BE2C (cell line): ENCODE measurements at places on chromosomes 12 and 14.
A peak's percentile ranks its signal among the peaks of the same experiment; 100 is the strongest.

DNA sequence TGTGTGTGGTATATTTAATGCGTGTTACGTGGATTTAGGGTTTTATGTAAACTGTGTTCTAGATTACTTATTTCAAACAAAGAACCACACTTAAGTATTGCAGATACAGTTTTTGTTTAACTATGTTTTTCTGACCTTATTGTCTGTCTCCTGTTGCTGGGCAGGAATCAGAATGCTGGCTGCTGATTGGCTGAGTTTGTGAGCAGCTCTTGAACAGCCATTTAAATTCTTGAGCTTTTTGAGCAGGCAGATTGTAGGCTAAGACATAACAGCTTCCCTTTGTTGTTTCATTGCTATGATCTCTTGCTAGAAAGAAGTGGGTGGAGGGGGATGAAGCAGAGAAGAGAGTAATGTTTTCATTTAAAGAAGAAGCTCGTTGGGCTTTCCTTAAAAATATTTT, 52.2 kb downstream of the ATF7IP start:
- DNase-seq = peak; percentile 62

- DNase-seq = no peak
These were observed 74.6 kb upstream of the TBX5 start for GRCh38 chr12:114480337-114481199.

- DNase-seq = no peak
These were observed 12.0 kb downstream of the DEPDC4 start for GRCh38 chr12:100254876-100255275.

DNA sequence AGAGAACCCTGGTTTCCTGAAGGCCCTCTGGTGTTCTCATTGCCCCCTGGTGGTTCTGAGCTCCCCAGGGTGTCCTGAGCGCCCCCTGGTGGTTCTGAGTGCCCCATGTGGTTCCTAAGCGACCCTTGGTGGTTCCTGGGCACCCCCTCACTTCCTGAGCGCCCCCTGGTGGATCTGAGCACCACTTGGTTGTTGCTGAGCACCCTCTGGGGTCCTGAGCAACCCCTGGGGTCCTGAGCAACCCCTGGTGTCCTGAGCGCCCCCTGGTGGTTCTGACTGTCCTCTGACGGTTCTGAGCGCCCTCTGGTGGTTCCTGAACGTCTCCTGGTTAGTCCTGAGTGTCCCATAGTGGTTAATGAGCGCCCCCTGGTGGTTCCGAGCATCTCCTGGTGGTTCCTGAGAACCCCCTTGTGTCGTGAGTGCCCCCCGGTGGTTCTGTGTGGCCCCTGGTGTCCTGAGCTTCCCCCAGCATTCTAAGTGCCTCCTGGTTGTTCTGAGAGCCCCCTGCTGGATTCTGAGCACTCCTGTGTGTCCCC, 568.3 kb downstream of the TMEM121 start:
- DNase-seq = no peak

DNA sequence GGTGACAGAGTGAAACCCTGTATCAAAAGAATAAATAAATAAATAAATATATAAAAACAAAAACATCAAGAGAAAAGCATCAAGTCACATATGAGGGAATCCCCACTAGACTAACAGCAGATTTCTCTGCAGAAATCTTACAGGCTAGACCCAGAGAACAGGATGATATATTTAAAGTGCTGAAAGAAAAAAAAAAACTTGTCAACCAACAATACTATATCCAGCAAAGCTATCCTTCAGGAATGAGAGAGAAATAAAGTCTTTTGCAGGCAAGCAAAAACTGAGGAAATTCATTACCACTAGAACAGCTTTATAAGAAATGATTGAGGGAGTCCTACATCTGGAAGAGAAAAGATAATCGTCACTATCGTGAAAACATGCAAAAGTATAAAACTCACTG, 6.4 kb upstream of the SFSWAP start:
- no peak for DNase-seq

DNA sequence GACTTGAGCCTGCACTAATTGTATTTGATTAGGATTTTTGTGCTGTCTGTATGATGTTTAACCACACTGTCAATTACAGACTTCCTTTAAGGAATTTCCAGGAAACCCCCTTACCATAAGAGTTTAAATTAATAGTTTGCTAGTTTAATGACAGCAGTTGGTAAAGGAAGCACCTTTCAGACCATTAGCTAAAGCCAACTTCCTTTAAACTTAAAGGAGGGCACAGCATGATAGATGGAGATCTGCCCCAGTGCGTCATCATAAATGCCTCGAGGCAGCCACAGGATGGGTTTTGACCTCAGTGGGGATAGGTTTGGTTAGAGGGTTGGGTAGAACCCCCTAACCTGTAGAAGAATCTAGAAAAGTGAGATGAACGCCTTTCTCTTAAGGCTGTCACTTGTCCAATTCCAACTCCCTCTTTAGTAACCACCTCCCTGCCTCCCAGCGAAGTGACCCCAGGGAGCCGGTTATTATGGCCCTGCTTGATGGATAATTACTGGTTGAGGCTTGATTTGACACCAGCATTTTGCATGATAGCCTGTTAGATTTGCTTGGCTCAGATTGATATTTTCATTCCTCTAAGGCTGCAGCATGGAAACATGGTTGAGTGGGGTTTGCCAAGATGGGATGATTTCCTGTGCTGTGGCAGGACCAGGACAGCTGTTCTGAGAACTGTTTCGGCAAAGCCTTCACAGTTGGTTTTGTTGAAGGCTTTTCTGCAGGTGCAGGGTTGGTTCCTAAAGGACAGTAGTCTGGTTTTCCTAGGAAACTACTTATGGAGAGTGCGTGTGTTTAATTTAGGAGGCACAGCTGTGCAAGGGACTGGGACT, 62.7 kb downstream of the CHST11 start:
- no peak for DNase-seq

DNA sequence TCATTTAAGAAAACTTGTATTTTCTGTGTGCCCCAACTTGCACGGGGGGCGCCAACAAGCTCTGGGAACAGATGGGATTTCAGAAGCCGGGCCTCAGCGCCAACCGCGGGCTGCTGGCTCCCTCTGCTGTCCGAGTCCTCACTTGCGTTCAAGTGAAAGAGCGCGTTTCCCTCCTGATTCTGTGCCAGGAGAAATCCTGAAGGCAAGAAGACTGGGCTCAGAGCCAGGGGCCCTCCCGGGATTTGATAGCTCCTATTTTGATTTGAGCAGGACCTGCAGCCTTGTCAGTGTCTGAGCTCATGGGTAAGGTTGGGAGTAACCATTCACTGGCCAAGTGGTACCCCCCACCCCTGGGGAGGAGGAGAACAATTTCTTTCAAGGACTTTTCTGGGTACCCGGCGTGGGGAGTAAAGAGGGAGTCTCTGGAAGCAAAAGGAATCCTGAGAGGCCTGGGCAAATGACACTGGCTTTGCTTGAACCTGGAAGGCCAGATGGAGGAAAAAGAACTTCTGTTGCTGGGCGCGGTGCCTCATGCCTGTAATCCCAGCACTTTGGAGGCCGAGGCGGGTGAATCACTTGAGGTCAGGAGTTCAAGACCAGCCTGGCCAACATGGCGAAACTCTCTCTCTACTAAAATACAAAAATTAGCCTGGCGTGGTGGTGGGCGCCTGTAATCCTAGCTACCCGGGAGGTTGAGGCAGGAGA, 179.0 kb upstream of the RGS6 start:
- DNase-seq = peak; percentile 96
